Lower lobe of right lung (tissue), 2 donors: ENCODE measurements at places on chromosomes 1 and 21.

DNA sequence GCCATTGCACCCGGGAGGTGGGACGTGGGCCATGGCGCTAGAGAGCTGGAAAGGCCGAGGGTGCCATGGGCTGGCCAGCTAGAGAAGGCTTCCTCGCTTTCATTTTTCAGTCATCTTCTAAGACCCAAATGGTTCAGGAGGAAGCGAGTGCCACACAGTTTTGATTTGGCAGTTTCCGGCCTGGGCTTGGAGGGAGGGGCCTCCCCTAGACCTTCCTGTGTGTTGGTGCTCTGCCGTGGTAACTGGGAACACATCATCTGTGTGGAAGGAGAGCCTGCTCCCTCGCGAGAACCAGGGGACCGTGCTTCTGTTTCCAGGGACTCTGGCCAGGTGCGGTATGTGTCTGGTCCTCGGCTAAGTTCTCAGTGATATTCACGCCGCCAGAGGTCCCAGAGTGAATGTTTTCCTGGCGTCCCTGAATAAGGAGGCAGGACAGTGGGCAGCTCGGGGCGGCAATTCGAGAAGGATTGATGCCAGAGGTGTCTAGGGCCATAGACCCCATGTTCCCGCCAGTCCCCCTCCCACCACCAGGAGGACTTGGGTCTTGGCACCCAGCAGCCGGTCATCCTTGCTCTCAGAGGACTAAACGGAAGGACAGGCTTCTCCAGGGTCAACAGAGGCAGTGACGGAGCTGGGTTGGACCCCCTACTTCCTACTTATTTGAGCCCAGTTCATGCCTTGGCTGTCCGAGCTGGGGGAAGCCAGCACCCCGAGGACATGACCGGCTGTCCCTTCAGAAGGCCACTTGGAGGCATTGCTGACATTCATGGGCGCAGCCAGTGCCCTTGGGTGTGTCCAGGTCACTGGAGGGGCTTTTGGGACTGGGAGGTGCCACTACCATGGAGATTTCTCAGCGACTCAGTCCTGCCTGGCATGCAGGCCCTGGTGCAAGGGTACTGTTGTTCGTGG lies 2.7 kb upstream of the NPHP4 start:
- peak; percentile 45 for DNase-seq

- DNase-seq: no peak
Observed at GRCh38 chr1:30604801-30605440, 118.5 kb downstream of the MATN1 start.

DNA sequence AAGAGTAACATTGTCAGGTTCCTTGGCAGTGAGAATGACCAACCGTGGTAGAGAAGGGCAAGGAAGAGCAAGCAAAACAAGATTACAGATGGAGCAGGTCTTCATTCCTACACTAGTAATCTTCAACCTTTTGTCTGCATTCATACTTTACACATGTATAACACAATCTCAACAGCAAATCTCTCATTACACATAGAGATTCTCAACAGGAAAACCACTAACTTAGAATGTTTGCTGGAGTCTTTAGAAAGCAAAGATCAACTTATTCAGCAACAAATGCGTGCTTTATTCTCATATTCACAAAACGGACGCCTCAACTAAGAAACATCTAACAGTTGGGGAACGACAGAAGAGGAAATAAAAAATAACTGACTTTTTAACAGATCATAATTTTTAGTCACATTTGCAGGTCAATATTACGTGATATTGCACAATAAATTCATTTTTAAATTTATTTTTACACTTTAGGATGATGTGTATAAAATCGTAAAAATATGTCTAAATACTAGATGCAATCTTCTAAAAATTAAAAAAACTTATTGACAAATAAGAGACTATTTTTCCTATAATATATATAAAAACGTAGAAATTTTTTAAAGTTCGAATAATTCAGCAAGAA lies 82.9 kb downstream of the ARID4B start:
- no peak for DNase-seq

- no peak for DNase-seq
Observed at GRCh38 chr1:196377811-196378210, 230.4 kb downstream of the KCNT2 start.

GRCh38 chr1:68202239-68202832 lies 30.0 kb downstream of the WLS start:
- DNase-seq: no peak

DNA sequence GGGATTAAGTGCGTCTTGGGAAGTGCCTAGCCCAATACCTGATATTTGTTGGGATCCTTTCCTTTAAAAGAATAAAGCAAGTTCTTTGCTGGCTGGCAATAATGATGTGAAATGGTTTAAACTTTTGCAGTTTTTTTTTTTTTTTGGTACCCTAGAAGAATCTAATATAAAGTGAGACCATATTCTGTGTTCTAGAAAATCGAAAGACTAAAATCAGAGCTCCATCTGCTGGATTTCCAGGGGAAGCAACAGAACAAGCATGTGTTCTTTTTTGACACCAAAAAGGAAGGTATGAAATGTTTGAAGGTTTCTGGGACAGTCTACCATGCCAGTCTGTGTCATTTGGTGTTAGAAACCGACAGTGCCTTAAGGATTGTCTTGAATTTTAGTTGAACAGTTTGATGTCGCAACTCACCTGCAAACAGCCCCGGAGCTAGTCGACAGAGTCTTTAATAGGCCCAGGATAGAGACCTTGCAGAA lies 6.4 kb downstream of the UTP11 start:
- DNase-seq: no peak

- DNase-seq: no peak
Observed at GRCh38 chr21:16102113-16102512, 372.3 kb downstream of the USP25 start.

GRCh38 chr1:228527596-228527995 lies 40.4 kb downstream of the RNF187 start:
- DNase-seq: no peak

DNA sequence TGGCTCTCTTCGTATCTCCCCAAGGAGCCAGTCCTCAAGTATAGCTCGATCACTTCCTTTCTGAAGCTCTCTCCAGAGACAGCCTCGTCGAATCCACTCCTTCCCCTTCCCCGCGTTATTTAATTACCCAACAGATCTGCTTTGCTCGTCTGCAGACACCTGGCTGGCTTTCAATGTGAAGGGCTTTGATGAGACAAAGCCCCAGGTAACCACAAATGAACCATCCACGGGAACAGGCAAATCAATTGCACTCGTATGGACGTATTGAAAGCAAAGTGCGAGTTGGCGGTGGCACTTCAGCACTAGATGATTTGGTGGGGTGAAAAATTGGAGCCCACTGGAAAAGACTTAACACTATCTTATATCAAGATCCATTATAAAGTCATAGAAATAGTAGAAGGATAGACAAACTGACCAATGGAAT lies 364 bp upstream of the BCAR3 start:
- DNase-seq: no peak

DNA sequence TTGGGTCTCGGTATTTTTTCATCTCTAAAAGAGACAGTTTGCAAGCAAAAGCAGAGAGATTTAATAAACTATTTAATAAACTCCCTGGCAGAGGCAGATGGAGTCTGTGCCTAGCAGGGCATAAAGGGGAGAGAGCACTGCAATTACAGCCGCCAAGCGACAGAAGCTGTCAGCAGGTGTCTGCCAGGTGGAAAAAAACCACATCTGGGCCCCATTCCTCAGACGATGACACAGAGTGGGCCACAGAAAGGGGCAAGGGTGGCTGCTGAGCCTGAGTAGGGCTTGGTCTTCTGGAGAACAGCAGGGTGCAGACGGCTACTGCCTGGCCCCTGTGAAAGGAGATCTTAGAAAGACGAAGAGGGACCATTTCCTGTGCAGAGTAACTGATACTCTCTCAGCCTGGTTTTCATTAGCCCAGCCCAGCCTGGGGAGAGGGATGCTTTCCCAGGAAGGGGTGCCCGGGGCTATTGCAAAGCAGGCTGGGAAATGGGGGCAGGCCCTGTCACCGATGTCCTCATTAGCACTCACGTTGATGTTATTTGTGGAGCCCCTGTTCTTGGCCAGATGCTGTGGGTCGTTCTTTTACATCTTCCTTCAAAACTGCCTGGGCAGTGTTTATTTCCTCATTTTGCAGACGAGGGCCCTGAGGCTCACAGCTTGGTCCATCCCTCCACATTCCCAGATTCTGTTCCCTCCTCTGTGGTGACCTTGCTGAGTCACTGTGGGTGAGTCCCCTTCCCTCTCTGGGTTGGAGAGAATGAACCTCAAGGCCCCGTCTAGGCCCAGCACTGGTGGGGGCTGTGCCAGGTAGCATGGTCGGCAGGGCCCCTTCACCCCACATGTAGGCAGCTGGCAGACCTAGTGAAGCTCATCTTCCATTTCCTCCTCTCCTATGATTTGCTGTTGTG lies 472.7 kb downstream of the PTPRU start:
- no peak for DNase-seq

DNA sequence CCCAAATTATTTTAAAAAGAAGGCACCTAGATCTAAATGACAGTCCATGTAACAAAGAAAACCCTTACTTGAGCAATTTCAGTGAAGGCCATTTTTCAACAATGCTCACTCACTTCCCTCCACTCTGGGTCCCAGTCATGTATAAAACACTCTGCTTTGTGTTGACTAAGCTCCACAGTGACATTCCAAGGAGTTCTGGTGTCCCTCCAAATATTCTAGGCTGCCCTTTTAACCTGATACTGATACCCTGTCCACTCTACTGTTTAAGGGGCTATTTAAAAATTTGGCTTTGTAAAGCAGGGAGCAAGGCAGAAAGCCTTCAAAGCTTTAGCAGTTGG lies 73.6 kb downstream of the GNG12 start:
- no peak for DNase-seq

GRCh38 chr1:40820251-40820797 lies 36.7 kb downstream of the KCNQ4 start:
- DNase-seq: no peak

DNA sequence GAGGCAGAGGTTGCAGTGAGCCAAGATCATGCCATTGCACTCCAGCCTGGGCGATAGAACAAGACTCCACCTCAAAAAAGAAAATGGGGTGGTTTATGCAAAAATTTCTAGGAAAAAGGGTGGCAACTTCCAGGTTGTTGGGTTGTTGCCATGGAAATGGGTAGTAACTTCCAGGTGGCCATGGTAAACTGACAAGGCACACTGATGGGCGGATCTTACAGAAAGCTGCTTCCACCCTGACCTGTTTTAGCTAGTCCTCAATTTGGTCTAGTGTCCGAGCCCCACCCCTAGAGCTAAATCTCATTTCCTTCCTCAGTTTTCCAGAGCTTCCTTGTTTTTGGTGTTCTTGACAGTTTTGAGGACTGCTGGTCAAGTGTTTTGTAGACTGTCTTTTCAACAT lies 13.6 kb downstream of the KLHDC7A start:
- no peak for DNase-seq

- no peak for DNase-seq
Observed at GRCh38 chr1:34419663-34420136, 243.0 kb downstream of the C1orf94 start.

- DNase-seq: no peak
Observed at GRCh38 chr1:234246638-234247116, 126.6 kb upstream of the COA6 start.

DNA sequence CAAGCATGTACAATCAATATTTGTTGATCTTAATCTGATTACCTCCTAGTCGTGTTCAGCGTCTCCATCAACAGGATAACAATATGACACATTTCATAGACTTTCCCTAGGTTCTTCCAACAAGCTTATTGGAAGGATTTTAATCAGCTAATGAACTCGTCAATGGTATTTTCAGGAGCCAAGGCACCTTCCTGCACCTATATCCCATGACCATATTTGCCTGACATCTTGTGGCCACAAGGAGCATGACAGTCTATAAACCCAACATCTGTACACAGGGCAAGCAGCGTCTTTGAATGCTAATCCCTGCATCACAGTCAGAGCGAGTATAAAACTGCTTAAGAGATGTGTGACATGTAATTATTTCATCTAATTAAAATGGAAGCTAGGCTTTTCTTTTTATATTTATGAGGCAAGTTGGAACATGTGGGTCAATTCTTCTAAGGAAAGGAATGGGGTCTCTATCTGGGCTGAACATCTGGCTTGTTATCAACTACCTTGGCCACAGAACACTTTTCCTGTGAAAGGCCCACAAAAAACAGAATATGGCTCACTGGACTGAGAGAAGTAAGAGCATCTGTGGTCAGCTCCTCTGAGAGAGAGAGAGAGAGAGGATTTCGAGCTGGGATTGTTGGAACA lies 388.8 kb downstream of the NTNG1 start:
- DNase-seq: no peak

- DNase-seq: no peak
Observed at GRCh38 chr21:28522014-28522799, 470.5 kb downstream of the LTN1 start.

DNA sequence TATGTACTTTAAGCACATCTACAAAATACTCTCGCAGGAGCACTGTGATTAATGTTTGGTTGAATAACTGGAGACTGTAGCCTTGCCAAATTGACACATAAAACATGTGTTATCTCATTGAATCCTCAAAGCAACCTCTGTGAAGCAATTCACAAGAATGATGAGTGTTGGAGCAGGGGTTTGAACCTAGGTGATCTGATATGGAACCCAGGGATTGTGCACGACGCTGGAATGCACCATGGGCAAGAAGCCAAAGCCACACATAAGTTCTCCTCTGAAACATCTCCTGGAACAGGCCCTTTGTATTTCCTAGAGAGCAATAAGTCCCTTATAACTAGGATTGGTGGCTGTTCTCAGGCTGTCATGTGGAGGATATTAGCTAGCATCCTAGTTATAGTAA lies 124.6 kb upstream of the IVNS1ABP start:
- DNase-seq: no peak

DNA sequence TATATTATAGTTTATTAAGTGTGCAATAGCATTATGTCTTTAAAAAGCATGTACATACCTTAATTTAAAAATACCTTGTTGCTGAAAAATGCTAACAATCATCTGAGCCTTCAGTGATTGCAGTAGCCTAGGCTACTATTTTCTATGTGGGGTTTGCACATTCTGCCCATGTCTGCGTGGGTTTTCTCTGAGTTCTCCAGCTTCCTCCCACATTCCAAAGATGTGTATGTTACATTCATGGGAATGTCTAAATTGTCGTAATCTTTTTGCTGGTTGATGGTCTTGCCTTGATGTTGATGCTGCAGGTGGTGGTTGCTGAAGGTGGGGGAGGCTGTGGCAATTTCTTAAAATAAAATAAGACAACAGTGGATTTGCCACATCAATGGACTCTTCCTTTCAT lies 12.5 kb downstream of the AADACL3 start:
- DNase-seq: no peak

- no peak for DNase-seq
Observed at GRCh38 chr1:173856903-173857302, 10.9 kb downstream of the GAS5 start.

- DNase-seq: no peak
Observed at GRCh38 chr1:109134423-109134822, 20.5 kb downstream of the ELAPOR1 start.

GRCh38 chr1:160032165-160032820 lies 503 bp upstream of the PIGM start:
- no peak for DNase-seq

GRCh38 chr1:220189750-220190347 lies 82.4 kb downstream of the RAB3GAP2 start:
- no peak for DNase-seq

DNA sequence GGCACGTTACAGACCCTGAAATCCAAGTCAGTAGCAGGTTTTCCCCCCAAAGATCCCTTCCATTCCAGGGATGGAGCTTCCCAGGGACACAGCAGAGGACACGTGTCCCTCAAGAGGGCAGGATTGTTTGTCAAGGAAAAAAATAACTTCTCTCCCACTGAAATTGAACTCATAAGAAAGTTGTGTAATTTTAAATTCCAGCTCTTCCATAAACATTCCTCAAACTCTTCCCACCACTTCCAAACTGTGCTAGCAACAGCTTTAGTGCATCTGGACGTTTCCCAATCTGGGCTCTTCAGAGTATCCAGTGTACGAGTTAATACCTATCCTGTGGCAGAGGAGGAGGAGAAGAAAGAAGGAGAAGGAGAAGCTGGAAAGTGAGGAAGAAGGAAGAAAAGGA lies 79.6 kb downstream of the PSMG1 start:
- no peak for DNase-seq

GRCh38 chr1:35886577-35887431 lies 3.8 kb downstream of the AGO1 start:
- DNase-seq: no peak
